ENCODE measurements at places on chromosomes 2 and 18. TPM values are rescaled to one million over a fixed set of nuclear protein-coding genes. Genes with fewer than 3 reads are reported as not detected.

Gene PTPN18
- total RNA-seq: 9.1 TPM

Gene PLGLB1
- 0.38 TPM for total RNA-seq

Gene NEB
- total RNA-seq: 0.94 TPM

Gene GRP
- not detected for total RNA-seq

Gene RAB17
- total RNA-seq: 0.45 TPM

Gene CYS1
- total RNA-seq: 1.6 TPM

Gene EPHA4
- total RNA-seq: 7.1 TPM

Gene NTSR2
- not detected for total RNA-seq

Gene PAX8
- total RNA-seq: not detected

Gene CFAP65
- total RNA-seq: not detected

Gene SLC9A2
- not detected for total RNA-seq

Gene IL18RAP
- total RNA-seq: not detected

Gene ITPRID2
- 68.1 TPM for total RNA-seq

Gene IMMT
- total RNA-seq: 50.3 TPM
